Thoracic aorta (tissue), 2 donors: ENCODE measurements at places on chromosomes 2 and 18.

GRCh38 chr18:53946594-53946993 is 277.9 kb downstream of the MBD2 start:
- H3K27me3 ChIP-seq: no peaks in the 10 kb centered on the region
- H3K4me1 ChIP-seq: no peaks in the 10 kb centered on the region
- DNase-seq: no peak
- no peak overlapping the region for H3K27ac ChIP-seq
- H3K4me3 ChIP-seq: no peak overlapping the region

DNA sequence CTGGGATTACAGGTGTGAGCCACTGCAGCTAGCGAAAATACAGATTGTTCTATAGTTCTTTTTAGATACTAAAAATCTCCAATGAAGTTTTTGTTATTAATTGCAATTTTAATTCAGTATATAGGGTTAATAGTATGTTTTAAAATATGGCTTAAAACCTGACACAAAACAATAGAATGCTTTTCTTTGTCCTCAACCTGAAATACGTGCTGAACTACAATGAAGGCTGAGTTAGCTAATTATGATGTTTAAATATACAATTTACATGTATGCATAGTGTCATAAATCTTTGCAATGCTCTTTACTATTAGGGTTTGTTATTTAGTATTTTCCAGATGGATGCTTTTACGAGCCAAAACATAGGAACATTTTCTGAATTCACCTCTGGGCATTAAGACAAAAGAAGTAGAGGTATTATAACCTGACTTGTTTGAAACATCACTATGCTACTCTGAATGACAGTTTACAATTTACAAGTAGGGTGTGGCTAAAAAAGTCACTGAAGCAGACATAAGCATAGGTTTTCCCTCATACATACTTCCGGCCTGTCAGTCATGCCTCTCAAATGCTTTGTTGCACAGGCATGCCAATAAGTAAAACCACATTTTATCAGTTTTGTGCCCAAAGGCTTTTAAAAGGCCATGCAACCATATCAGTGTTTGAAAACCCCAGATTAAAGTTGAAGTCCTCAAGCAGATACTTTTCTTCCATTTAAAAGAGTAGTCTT is 168.3 kb downstream of the OTX1 start:
- no peak for DNase-seq
- H3K27me3 ChIP-seq: no peaks in the 10 kb centered on the region
- no peaks in the 10 kb centered on the region for H3K36me3 ChIP-seq
- H3K4me3 ChIP-seq: no peak overlapping the region
- H3K27ac ChIP-seq: no peak overlapping the region
- no peaks in the 10 kb centered on the region for H3K4me1 ChIP-seq

- H3K27me3 ChIP-seq: no peaks in the 10 kb centered on the region
- H3K36me3 ChIP-seq: no peaks in the 10 kb centered on the region
- no peak overlapping the region for H3K4me3 ChIP-seq
- no peak overlapping the region for H3K27ac ChIP-seq
Measured at GRCh38 chr18:58491773-58492752, 136.8 kb downstream of the ALPK2 start.

- no peak for DNase-seq
- no peak overlapping the region for H3K4me3 ChIP-seq
Measured at GRCh38 chr18:10169064-10169562, 255.3 kb downstream of the VAPA start.
